ENCODE measurements at places on chromosomes 13 and 19.

DNA sequence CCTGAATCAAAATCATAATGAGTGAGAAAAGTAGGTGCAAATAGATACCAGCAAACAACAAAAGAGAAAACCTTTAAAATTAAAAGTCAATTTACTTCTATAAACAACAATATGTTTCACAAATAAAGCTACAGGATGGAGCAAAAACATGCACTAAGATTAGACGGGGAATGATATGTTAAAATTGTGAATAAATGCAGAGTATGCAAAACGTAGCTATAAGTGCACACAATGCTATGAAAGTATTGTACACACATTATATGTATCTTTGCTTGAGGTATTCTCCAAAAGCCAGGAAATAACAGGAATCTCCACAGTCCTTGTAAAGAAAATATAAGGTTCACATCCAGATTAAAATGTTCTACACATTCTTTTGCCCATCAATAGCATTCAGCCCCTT, 523.9 kb downstream of the EFNB2 start:
- DNase-seq = no peak

- no peak for DNase-seq
Observed at GRCh38 chr19:44598880-44599279, 14.5 kb upstream of the IGSF23 start.

DNA sequence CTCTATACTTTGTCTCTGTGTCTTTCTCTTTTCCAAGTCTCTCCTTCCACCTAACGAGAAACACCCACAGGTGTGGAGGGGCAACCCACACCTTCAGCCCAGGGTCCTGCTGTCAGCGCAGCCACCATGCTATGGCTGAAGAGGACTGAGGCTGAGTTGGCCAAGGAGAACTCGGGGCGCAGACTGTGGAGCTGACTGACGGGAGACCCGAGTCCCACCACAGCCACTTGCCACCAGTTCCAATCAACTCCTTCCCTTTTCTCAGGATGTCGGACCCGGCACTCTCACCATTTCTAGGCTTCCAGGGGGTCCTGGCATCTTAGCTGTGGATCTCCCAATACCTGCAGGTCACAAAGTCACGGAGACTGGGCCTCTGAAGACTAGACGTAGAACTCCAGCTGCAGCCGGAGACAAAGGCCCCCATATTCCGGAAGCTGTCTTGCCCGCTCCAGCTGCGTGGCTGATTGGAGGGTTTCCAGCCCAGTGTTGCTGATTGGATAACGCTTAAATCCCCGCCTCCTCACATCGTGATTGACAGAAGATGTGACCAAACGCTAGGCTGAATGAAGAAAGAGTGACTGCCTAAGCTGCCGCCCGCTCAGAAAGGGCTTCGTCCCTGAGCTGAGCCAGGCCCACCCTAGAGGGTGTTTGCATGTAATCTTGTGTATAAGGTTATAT, 63.6 kb downstream of the ZNF429 start:
- DNase-seq = peak; percentile 48

- no peak for DNase-seq
Observed at GRCh38 chr19:49117677-49118564, 1.0 kb downstream of the C19orf73 start.

DNA sequence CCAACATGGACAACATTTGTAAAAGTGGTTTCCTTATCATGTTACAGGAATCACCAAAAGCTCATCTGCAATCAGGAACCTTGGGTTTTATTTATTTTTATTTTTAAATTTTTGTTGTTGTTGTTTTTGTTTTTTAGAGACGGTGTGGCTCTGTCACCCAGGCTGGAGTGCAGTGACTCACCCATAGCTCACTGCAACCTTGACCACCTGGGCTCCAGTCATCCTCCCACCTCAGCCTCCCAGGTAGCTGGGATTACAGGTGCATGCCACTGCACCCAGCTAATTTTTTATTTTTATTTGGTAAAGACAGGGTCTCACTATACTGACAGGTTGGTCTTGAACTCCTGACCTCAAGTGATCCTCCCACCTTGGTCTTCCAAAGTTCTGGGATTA, 13.6 kb upstream of the SERP2 start:
- DNase-seq = no peak

DNA sequence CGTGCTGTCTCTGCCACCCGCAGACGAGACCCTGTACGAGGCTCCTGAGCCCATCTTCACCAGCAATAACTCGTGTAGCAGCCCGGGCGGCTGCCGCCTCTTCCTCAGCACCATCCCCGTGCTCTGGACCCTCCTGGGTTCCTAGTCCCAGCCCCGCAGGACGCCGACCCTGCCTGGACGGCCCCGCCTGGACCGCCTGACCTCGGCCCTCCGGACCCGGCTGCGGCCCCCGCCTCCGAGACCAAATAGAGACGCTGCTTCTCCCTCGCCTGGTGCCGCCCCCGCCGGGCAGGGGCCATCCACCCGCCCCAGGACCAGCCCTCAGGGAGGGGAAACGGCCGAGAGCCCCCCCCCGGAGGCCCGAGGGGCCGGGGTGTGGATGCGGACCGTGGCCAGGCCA, 14.1 kb downstream of the EFNA2 start:
- no peak for DNase-seq

DNA sequence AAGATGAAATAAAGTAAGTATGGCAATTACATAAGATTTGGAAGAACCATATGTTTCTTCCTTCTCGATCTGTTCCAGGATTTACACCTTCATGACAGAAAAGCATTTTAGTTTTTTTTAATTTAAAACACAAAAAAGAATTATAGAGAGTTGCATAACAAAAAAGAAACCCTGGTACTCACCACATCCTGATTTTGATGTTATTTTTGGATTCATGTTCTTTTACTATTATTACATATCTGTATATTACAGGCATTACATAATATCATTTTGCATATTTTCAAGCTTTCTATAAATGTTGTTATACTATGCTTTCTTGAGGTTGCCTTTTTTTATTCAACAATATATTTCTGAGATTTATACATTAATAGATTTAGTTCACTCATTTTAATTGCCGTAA, 6.7 kb upstream of the KATNAL1 start:
- no peak for DNase-seq

GRCh38 chr13:64371045-64371444, 2859.1 kb downstream of the PCDH9 start:
- no peak for DNase-seq

GRCh38 chr19:12789098-12789903, 2.0 kb upstream of the JUNB start:
- no peak for DNase-seq

DNA sequence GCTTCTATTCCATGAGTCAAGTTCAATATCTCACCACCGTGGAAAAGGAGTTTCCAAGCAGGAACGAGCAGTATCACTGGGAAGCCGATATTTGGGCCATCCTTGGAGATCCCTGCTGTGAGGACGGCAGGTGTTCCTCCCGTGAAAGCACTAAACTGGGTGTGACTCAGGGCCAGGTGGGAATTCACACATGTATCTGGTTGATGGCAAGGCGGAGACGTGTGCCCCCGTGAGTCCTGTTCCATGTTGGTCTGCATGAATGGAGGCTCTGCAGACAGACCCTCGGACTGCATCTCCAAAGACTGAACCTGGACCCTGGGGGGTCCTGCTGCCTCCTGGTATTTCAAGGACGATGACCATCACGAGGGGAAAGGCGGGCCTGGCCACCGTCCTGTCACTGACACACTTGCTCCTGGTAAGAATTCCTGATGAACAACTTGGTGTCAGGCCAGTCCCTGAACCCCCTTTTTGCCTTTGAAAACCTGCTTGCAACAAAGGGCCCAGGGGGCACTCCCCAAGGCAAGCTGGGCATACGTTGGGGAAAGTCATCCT, 22.8 kb upstream of the GAS6 start:
- no peak for DNase-seq

GRCh38 chr13:32639502-32640105, 53.4 kb downstream of the PDS5B start:
- peak; percentile 27 for DNase-seq

GRCh38 chr19:48997972-48998371, 4.3 kb downstream of the RUVBL2 start:
- DNase-seq = no peak

- DNase-seq = no peak
Observed at GRCh38 chr13:111336666-111337065, 16.2 kb downstream of the TEX29 start.

DNA sequence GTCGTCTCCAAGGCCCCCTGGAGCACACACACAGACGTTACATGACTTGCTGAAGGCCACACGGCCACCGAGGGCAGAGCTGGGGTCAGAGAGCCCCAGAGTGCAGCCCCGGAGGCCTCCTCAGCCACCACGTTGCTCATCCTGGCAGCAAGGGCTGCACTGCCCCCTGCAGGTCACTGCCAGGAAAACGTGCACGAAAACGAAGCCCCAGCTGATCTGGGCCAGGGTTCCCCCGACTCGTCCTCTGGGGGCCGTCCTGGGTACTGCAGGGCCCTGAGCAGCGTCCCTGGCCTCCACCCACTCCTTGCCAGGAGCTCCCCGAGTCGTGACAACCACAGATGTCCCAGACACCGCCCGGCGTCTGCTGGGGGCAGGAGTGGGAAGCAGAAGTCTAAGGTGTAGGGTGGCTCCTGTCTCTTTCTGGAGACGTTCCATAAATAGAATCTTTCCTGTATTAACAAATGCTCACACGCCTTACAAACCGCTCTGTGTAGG, 3.4 kb downstream of the TPGS1 start:
- peak; percentile 81 for DNase-seq
